Activated T-cell treated with anti-CD3 and anti-CD28 coated beads, Interleukin-2, amount 50 U/mL, for 1 hour (primary cell): ENCODE measurements at places on chromosomes 5 and 9.
A peak's percentile ranks its signal among the peaks of the same experiment; 100 is the strongest.

DNA sequence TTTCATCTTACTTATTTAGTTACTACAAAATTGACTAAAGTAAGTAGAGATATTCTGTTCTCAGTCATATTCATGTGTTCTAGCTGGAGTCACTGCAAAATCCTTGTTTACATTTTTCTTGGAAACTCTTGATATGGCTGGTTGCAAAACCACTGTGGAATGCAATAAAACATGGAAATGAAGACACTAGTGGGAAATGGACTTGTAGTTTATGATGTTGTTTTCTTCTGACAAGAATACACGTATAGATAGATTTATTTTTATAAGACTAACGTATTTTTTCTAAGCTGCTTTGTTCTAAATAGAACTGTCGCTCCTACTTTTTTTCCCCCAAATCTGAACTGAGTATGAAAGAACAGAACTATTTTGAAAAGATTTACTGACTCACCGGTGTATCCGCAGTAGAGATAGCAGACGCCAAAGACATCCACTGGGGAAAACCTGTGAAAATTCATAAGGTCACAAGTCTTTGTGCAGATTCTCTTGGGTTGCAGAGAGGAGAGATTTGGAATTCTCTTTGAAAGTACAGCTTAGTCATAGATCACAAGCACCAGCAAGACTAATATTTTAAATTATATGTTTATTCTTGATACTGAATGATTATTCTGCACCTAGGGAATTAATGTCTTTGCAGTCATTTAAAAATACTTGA is 119.6 kb upstream of the TAF11L2 start:
- no peak for DNase-seq

DNA sequence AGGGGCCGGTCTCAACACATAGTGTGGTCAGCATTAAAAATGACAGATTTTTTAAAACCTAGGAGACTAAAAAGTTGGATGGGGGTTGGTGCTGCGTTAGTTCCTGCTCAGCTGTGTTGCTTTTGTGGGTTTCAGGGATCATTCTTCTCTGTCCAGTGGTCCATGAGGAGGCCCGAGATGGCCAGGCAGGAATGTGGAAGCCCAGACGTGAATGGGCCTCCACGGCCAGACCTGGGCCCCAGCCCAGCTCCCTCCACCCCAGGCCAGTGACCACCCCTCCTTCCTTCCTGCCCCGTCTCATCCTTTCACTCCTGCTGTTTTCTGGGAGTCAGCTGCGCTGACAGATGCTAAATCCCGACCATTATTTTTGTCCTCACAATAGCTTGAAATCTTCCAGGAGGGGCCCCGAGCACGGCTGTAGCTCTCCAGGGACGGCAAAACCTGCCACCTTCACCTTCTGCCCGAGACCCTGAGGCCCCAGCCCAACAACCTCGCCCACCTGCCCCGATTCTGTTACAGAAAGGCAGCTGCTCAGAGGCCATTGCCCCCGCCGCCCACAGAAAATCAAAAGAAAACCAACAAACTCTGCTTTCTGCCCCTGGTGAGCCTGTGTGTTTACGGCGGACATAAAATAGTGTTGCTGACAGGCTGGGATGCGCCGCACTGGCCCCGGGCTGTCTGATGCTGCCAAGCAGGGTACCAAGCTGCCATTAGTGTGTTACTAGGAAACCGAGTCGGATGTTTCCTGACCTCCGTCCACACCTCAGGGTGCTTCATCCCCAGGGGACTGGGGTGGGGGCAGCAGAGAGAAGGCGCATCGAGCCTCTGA is 83.7 kb upstream of the SARDH start:
- no peak for DNase-seq

GRCh38 chr5:43386960-43387362 is 25.2 kb downstream of the CCL28 start:
- DNase-seq, result no peak

GRCh38 chr5:78566747-78567425 is 81.7 kb downstream of the LHFPL2 start:
- DNase-seq, result no peak

DNA sequence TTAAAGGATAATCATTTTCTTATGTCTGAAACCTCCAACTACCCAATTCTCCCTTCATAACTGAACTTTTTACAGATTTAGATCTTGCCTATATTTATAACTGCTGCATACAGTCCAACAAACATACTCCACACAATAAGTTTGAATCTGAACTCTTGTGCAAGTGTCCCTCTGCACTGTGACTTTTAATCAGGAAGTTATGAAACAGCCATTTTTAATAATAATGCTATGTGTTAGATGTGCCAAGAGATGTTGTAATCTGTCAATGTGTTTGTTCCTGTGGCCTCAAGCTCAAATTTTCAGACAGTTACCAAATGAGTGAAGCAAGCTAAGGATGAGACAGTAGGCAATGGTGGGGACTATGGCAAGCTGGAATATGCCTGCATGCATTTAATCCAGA is 57.6 kb upstream of the MTAP start:
- no peak for DNase-seq

DNA sequence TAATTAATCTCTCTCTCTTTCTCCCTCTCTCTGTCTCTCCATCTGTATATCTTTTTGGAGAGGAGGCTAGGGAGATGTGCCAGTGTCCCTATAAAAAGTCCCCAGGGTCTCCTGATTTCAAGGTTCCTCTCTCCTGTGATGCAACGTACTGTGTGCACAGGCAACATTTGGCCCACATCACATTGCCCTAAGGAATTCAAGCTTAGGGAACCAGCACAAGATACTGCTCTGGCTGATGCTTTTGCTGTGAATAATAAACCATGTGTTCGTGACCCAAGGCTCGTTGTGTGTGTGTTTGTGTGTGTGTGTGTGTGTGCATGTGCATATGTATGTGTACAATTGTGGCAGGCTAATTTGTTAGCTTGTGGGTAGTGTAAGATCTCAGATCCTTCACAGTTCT is 9.7 kb downstream of the SPATA9 start:
- no peak for DNase-seq

GRCh38 chr5:153711755-153712154 is 221.3 kb downstream of the GRIA1 start:
- no peak for DNase-seq

DNA sequence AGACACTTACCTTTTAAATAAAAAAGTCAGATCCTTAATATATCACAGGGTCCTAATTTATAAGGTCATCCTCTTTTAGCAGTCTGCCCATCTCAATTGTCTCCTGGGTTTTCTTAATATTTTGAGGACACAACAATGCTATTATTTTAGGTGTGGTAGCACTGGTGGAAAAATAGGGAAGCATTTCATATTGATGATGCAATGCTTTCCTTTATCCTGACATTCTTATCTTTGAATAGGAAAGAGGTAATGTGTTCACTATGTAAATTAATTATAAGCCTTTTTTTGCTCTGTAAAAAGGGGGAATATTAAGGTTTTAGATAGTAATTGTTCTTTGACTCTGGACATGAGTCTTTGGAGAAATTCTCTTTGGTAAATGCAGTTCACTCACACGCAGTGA is 164.7 kb downstream of the YTHDC2 start:
- no peak for DNase-seq

GRCh38 chr5:37709020-37709419 is 130.8 kb downstream of the GDNF start:
- DNase-seq, result no peak

GRCh38 chr9:85484235-85484634 is 257.5 kb downstream of the AGTPBP1 start:
- no peak for DNase-seq

DNA sequence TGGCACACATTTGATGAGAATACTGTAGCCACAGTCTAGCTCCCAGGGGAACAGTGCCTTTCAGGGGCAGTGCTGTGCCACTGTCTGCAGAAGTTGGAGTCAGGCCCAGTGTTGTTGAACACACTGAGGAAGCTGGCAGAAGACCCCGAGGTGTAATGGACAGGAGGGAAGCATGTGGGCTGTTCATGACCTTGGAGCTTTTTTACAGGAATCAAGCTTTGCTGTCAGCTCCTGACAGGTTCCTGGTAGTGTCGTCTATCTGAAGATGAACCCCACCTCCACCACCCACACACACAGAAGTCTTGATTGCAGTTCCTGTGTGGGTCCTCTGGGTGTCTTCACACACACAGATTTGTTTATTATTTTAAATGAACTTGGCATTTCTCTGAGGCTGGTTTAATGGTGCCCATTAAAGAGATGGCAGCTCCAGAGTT is 40.3 kb upstream of the TNFAIP8 start:
- peak; percentile 59 for DNase-seq

DNA sequence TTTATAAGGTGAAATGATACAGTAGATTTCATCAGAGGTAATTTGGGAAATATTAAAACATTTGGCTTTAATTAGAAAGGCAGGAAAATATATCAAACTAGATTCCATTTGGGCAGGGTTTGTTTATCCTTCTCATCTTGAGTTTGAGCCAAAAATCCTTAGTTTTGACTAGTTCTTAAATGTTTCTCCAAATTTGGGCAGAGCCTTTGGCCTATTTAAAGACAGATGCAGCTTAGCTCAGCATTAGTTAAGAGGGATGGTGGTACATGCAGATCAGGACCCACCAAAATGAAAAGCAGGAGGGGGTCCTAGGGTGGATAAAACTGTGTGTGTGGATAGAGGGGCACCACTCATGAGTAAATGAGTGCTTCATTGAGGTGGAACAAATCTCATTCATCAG is 20.3 kb upstream of the ARRDC3 start:
- no peak for DNase-seq

DNA sequence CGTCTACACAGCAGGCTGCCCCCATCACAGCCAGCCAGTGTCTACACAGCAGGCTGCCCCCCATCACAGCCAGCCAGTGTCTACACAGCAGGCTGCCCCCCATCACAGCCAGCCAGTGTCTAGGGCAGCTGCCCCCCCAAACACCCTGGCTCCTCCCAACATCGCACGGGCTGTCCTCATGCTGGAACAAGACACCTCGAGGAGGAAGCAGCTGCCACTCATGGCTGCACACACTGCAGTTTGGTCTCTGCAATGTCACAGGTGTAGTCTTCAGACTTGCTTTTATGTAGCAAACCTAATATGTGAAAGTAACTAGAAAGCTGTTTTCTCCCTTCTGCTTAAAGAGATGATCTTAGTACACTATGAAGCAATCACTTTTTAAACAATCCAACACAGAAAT is 9.7 kb downstream of the LRRC14B start:
- DNase-seq, result no peak

GRCh38 chr5:126359884-126360283 is 63.3 kb upstream of the GRAMD2B start:
- no peak for DNase-seq
